ENCODE measurements at places on chromosomes 3 and 15. TPM values are rescaled to one million over a fixed set of nuclear protein-coding genes. Genes with fewer than 3 reads are reported as not detected.

The GPR156 gene
- polyA plus RNA-seq = not detected

The SEMA5B gene
- 3.0 TPM for polyA plus RNA-seq

The PAK6 gene
- 8.3 TPM for polyA plus RNA-seq

The SPESP1 gene
- not detected for polyA plus RNA-seq

The FOXB1 gene
- polyA plus RNA-seq = not detected

The PPP1R14D gene
- polyA plus RNA-seq = not detected

The FGD5 gene
- polyA plus RNA-seq = 0.59 TPM

The LACTB gene
- 18.0 TPM for polyA plus RNA-seq

The NXPE3 gene
- 7.3 TPM for polyA plus RNA-seq

The TERC gene
- polyA plus RNA-seq = 0.61 TPM

The GOLGA6B gene
- polyA plus RNA-seq = 0.32 TPM

The HDC gene
- polyA plus RNA-seq = not detected

The LZTFL1 gene
- polyA plus RNA-seq = 26.0 TPM

The CSPG4 gene
- 12.1 TPM for polyA plus RNA-seq

The PPCDC gene
- polyA plus RNA-seq = 15.9 TPM

The IGSF10 gene
- polyA plus RNA-seq = 0.17 TPM

The C3orf62 gene
- polyA plus RNA-seq = 7.6 TPM

The KLHL40 gene
- 0.66 TPM for polyA plus RNA-seq
